CD4-positive, alpha-beta T cell treated with Interleukin-4 for 4 hours (primary cell): ENCODE measurements at places on chromosomes 16 and 17.

DNA sequence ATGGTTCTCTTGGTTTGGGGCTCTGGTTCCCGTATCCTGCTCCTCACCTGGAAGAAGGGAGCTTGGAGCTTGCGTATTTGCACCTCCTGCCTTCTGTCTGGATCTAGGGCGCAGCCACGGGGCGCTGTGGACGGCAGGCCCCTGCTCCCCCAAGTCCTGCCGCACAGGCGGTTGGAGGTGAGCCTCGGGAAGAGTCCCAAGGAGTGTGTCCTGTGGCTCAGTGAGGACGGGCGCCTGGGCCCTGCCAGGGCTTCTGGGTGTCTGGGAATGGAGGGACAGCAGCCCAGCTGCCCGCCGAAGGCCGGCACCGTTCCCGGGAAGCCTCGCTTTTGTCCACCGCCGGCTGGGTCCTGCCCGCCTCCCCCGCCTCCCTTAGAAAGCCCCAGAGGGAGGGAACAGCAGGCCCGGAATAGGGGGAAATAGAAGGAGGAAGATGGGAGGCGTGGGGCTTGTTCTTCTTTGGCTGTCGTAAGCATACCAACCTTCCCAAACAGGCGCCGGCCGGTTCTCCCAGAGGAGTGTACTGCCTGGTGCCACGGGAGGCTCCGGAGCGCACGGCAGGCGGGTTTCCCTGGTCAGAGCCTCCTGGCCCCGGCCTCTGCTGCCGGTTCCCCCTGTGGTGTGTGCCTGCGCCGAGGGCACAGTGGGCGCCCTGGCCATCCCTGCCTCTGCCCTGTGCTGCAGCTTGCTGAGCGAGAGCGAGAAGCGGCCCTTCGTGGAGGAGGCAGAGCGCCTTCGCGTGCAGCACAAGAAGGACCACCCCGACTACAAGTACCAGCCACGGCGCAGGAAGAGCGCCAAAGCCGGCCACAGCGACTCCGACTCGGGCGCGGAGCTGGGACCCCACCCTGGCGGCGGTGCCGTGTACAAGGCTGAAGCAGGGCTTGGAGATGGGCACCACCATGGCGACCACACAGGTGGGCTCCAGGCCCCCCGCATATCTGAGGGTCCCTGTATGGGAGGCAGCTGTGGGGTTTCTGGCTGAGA lies 1.8 kb downstream of the SOX8 start:
- no peak for DNase-seq

- DNase-seq: no peak
Observed at GRCh38 chr16:9139965-9140364, 48.5 kb downstream of the HAPSTR1 start.

- DNase-seq: no peak
Observed at GRCh38 chr17:61754124-61754523, 109.2 kb downstream of the BRIP1 start.

- no peak for DNase-seq
Observed at GRCh38 chr16:29844575-29845331, 18.3 kb downstream of the CDIPT start.

GRCh38 chr17:14760212-14760611 lies 459.3 kb downstream of the HS3ST3B1 start:
- DNase-seq: no peak

DNA sequence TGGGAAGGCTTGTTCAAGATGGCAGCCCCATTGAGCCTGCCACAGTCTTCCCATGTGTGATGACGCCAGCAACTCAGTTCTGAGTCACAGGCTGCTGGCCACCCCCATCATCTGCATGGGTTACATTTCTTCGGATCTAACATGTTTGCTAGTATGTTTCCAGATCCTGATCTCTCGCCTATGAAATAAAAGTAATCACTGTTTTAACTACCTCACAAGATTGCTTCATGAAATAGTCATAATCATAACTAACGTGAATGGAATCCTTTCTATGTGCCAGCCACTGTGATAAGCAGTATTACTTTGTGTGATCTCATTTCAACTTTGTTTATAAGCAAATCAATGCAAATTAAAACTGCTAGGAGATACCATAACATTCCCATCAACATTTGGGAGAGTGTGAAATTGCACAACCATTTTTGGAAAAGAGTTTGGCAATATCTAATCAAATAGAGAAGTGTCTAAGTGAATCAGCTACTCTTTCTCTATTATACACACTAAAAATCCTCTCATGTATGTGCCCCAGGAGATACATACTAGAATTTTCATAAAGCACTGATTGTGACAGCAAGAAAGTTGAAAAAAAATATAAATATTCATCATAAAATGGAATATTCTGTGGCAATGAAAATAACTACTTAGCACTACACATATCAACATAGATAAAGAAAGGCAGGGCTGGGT lies 300.2 kb upstream of the IRX5 start:
- no peak for DNase-seq

- DNase-seq: peak; percentile 62
Observed at GRCh38 chr17:37406635-37407461, at the start of the genes ACACA and TADA2A. TSS of gene ACACA (minus strand) at chr17:37406836. CDS start at chr17:37406299, 537 bp downstream. TSS of gene TADA2A (plus strand) at chr17:37406886. CDS start at chr17:37411366, 4,480 bp downstream.

DNA sequence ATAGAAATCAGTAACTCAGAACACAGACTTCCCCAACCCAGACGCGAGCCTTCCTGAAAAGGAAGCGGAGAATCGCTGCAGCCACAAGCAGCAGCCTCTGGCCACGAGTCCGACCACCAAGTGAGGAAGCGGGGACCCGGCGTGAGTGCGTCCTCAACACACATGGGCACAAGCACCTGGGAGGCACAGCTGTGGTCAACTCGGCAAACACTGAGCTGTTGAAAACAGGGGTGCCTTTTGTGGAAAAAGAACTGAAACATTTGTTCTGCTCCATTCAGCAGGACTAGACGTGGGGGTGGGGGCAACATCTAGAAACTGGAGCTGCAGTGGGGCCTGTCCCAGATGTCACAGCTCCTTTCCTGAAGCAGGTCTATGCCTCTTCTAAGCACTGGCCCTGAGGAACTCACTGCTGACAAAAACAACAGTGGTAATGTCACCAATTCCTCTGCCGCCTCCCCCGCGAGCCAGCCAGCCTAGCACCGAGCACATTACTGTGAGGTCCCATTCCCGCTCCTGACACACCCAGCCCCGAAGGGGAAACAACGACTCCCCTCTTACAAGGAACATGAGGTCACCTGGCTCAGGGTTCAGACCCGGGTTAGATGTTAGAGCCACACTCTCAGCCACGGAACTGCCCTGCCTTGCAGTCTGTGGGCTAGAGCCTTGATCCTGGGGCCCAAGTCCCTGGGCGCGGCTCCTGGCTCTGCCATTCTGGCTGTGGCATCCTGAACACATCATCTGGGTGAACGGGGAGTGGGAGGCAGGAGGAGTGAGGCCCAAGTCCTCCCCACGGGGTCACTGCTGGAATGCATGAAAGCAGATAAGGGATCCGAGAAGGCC lies 29.0 kb downstream of the KDM8 start:
- peak; percentile 28 for DNase-seq

DNA sequence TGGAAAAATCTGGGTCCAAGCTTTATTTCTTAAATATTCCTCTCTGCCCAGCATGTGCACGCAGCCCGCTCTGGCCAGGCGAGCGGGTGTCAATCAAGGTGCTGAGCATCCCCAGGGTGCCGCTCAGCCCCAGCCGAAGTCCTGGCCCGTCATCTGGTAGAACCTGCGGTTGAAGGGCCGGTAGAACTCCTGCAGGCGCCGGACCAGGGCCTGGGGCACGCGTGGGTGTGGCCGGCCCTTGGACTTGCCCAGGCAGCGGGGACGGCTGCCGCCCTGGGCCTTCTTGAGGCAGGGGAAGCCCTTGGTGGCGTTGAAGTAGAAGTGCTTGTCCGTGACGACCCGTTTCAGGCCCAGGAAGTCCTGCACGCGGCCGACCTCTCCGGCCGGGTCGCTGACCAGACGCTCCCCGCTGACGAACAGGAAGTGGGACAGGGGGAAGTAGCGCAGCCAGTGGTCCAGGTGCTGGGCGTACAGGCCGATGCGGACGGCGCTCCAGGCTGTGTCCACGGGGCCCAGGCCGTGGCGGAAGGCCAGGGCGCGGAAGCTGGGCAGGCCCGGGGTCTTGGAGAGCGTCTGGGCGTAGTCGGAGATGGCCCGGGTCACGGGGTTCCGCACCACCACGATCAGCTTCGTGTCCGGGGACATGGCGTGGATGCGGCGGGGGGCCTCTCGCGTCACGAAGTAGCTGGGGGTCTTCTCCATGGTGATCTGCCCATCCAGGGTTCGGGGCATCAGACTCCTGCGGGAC lies 6.6 kb downstream of the HS3ST6 start:
- no peak for DNase-seq

- DNase-seq: no peak
Observed at GRCh38 chr16:27174798-27175197, 28.5 kb upstream of the KDM8 start.

DNA sequence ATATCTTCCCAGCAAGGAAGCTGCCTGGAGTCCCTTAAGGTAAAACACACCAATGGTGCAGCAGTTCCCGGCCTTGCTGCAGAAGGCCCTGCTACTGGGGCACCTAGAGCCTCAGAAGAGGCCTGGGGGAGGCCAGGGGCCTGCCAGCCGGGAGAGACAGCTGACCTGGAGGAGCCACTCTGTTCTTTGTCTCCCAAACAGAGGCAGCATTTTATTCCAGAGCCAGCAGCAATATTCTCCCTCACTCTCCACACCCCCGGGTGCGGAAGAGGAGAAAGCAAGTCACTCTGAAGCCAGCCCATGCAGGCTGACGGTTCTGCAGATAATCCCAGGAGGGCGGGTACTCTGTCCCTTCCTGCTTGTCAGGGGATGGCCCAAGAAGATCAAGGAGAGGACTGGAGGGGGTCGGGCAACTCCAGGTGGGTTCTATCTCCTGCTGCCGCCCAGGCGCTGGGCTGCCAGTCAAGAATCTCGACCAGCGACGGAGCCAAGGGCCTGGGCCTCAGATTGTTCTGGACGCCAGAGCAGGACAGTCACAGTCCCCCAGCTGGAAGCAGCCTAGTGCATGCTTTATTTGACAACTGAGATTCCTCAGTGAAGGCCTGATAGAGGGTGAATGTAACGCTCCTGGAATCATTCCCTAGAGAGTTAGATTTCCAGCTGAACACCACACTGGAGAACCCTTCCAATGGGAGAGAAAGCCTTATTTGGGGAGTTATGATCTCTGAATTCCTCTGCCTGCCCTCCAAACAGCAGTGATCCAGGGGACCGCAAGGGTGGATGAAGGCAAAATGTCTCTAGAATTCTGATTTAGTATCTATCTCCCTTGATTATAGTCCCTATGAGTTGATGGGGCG lies 1.1 kb upstream of the KIFC3 start:
- no peak for DNase-seq

- DNase-seq: no peak
Observed at GRCh38 chr17:50362661-50363060, 10.3 kb downstream of the MRPL27 start.

GRCh38 chr17:43755389-43755875 lies 3.2 kb downstream of the SOST start:
- DNase-seq: no peak

GRCh38 chr17:74759941-74760340 lies 11.5 kb downstream of the NHERF1 start:
- DNase-seq: no peak

DNA sequence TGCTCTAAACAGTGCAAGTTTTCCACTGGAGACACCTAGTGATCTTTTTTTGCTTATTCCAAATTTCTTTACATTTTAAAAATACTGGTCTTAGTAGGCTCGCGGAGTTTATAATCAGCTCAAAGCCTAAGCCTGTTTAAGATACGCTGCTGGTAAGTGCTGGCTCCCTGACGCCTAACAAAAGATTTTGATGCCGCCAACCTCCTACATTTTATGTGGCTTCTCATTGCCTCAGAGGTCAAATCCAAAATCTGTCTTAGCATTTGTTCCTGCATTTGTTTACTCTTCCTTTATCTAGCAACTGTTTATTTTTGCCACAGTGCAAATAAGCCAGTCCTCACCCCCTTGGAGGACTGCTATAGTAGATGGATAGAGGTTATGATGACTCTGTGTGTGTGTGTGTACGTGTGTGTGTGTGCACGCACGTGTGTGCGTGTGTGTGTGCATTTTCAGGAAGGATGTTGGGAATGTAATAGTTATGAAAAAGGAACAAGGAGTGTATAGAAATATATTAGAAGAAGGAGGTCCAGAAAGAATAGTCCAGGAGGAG lies 24.8 kb downstream of the HS3ST3B1 start:
- DNase-seq: no peak

- DNase-seq: no peak
Observed at GRCh38 chr16:369866-370436, 387 bp downstream of the MRPL28 start.

DNA sequence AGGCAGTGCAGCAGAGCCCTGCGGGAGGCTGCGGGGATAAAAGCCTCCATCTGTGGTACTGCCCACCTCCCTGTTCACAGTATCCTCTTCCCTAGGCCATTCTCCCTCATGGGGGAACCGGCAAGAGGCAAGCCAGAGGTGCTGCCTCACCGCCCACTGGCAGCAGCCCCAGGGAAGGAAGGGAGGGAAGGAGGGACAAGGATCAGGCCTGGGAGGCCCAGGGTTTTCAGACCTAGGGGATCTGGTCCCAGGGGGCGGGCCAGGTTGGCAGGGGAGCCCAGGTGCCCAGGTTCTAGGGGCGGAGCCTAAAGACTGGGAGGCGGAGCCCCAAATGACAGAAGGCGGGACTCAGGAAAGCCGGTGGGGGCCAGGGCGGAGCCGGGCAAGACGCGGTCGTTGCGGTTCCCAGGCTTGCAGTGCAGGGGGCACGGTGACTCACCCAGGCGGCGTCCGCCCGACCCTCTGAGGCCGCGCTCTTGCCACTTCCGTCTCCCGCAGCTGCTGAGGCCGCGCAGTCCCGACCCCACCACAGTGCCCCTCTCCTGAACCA lies 3.0 kb upstream of the MTMR4 start:
- no peak for DNase-seq

DNA sequence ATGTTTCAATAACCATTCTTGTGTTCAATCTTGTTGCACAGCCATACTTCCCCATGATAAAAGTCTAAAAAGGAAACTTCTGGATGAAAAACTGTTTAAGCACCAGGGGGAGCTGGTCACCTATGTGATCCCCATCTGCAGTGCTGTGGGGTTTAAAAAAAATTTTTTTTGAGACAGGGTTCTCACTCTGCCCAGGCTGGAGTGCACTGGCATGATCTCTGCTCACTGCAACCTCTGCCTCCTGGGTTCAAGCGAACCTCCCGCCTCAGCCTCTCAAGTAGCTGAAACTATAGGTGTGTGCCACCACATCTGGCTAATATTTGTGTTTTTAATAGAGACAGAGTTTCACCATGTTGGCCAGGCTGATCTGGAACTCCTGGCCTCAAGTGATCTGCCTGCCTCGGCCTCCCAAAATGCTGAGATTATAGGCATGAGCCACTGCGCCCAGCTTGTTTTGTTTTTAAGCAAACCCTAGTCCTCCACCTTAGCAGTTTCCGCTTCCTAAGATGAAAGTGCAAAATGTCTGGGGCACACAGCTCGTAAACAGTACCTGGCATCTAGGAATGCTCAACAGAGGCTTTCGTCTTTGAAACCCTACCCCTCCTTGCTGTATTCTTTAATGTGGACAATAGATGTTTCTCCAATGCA lies 25.4 kb downstream of the DNAJA2 start:
- peak; percentile 59 for DNase-seq
